ENCODE measurements at places on chromosomes 2 and 18.

DNA sequence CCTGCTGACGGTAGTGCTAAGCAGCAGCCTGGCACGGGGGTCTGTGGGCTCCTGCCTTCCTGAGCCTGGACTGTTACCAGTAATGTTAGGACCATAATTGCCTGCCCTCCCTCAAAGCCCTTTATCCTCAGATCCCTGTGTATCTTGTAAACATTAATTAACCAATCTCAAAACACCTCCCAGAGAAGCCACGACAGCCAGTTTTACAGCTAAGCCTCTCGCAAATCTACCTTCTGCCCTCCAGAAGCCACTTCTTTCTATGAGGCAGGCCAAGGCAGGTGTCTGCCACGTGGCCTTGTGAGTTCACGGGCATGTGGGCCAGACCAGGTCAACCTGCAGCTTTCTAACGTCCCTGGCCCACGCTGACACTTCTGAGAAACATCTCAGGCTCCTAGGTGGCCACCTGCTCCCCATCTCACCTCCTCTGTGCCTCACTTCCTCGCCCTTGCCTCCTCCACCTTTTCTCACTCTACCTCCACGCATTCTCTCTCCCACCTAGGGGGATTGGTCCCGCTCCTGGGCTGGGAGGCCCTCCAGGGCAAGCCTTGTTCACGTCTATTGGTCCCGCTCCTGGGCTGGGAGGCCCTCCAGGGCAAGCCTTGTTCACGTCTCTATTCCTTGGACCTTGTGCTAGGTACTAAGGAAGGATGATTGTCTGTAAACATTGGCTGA is 64.3 kb downstream of the EDAR start:
- no peak for DNase-seq

GRCh38 chr18:68725346-68725745 is 10.4 kb upstream of the TMX3 start:
- DNase-seq = no peak

DNA sequence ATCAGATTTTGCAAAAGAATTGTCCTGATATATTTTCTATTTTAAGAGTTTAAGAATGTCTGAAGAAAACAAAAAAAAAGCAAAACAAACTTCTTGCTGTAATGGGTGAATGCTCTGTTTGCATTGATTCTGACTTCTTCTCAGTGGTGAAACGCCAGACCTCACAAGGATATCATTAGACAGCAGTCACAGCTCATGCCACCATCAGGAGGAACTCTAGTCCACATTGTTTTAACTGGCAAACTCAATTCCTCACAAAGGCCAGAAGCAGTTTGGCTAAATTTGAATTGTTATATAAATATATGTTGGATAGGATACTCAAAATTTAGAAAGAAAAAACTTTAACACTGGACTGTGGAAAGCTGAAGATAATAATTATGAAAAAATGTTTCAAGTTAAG is 89.4 kb downstream of the DOK6 start:
- no peak for DNase-seq

DNA sequence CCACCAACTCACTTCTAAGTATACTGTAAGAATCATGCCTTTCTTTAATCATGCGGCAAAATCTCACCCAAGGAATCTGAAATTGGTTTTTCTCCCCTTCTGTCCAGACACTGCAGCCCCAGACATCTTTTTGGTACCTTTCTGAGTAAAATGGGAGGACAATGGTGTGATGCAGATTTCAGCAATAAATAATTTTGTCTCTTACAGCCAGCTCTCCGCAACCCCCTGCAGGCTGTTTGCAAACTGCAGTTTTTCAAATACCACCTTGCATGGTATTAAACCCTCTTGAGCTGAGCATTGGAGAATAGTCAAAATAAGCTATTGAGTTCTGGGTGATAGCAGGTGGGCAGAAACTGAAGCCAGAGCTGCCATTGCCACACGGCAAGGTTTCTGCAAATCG is 32.2 kb downstream of the GPR39 start:
- no peak for DNase-seq

GRCh38 chr2:174120346-174120745 is 128.0 kb downstream of the OLA1 start:
- no peak for DNase-seq

DNA sequence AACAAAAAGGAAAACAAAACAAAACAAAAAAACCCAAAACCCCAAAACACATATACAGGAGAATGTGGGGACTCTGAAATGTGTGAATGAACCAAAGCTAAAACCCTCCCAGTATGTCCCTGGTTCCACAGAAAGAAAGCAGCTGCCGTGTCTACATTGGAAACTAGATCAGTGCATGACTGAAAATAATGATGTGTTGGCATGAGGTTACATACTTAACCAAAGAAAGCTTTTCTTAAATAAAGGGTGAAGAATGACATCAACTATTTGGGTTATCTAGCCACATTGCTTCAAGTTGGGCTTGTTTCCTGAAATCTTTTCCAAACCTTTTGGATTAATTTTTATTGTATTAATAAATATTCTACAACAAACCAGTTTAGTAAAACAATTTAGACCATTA is 91.9 kb upstream of the FN1 start:
- DNase-seq = no peak

DNA sequence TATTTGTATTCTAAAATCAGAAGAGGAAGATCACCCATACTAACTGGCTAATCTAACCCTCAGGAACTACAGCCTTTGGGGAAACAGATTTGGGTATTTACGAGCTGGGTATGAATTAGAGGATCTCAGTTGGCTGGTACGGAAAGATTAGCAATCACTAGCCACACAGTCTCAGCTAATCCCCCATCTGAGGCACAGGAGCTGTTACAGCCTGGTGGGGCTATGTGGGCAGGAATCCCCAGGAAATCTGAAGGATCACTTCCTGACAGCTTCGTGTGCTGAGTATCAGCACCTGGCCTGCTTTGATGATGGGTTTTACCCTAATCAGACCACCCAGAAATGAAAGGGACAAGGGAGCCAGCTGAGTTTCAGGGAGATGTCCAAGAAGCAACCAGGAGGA is 206.3 kb downstream of the AFF3 start:
- no peak for DNase-seq

- no peak for DNase-seq
Measured at GRCh38 chr2:189782221-189782671, 1.9 kb downstream of the ORMDL1 start.

GRCh38 chr18:45227001-45227742 is 388.1 kb upstream of the SLC14A2 start:
- DNase-seq = no peak

- no peak for DNase-seq
Measured at GRCh38 chr18:79047556-79048244, 21.5 kb upstream of the ATP9B start.

DNA sequence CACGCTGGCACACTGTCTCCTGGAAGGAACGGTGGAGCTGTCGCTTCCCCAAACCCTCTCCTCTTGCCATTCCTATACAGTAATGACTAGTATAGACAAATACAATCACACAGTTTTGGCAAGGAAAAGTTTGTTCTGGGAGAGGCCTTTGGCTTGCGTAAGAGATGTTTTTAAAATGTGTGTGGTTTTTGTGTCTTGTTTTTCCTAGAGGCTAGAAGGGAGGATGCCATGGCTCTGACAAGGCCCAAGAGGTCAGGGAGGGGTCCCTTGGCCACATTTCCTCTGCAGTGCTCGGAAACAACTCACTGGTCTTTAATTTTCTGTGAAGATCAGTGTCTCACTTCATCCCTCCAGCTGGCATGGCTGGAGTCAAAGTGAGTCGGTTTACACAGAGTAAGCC is 195.9 kb downstream of the SH3RF3 start:
- DNase-seq = no peak

DNA sequence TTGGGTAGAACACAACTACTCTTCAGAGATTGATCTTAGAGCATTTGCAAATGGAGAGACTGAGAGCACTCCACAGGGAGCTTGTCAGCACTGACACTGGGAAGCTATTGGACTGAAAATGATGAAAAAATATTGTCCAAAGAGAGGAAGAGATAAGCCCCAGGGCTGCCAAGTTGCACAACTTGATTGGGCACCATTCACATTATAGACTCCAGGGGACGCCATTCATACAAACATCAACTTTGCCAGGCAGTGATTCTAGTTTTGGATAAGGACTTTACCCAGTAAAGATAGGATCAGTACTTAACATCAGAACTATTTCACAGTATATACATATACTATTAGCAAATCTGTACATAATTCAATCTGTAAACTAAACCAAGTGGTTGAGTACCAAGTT is 79.6 kb upstream of the MYCN start:
- DNase-seq = no peak

DNA sequence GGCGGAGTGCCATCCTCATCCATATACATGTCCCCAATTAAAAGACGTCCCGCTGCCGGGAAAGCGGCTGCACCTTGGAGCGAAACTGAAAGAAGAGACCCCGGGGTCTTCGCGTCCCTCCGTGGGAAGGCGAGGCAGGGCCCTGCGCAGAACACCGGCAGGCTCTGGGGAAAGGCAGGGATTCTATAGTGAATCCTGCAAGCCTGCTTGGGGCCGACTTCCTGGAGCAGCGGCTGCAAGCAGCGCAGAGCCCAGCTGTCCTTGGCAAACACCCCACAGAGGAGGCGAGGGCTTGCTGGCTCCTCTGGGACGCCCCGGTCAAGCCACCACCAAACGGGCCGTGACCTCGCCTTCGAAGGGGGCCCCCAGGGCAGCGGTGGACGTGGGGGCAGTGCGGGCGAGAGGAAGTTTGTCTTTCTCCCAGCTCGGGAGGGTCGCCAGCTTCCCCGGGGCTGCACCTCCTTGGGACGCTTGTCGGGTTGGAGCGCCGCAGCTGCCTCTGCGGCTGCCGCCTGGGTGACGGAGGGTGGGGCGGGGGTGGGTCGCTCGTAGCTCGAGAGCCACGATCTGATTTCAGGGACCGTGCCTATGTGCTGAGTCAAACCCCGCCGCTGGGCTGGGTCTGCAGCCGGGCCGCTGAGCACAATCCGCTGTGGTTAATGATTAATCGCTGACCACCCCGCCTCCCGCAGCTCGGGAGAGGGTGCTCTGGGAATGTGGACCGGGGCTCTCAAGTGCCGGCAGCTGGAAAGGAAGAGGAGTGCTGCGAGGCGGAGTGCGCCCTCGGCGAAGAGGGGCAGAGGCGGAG is 486 bp upstream of the GPR39 start:
- DNase-seq = no peak

DNA sequence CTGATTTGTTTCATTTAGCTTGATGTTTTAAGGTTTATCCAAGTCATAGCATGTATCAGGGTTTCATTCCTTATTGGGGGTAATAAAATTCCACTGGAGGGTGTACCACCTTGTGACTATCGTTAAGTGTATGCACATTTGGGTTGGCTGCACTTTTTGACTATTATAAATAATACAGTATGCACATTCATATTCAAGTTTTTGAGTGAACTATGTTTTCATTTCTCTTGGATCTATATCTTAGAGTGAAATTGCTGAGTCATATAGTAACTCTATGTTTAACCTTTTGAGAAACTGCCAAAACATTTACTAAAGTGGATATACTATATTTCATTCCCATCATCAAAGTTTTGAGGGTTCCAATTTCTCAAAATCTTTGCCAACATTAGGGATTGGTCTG is 952.7 kb downstream of the TDRD15 start:
- DNase-seq = no peak

DNA sequence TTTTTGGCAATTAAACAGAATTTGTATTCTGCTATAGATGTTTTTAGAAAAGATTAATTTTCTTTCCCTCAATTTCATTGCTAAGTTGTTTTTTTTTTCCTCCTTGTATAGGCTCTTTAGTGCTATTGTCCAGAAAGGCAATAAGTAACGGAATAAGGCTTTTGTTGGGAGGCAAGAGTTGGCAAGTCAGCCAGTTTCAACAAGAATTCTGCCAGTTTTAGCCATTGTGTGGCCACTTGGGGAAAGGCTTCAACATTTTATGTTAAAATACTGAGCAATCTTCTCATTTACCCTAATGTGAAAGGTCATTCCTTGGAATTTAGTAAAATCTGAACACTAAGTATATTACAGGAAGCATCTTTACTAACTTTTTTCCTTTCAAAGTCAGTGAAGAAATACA is 9.6 kb downstream of the CALCRL start:
- DNase-seq = no peak

DNA sequence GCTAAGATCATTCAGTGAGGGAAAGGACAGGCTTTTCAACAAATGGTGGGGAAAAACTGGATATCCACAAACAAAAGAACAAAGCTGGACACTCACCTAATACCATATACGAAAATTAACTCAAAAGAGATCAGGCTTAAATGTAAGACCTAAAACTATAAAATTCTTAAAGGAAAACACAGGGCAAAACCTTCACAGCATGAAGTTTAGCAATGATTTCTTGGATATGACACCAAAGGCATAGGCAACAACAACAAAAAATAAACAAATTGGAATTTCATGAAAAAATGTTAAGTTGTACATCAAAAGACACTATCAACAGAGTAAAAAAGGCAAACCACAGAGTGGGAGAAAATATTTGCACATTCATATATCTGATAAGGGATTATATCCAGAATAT is 28.3 kb downstream of the PIAS2 start:
- no peak for DNase-seq

- no peak for DNase-seq
Measured at GRCh38 chr2:235614176-235614860, 120.5 kb downstream of the AGAP1 start.

GRCh38 chr2:60780721-60781120 is 24.7 kb downstream of the PAPOLG start:
- DNase-seq = no peak

- no peak for DNase-seq
Measured at GRCh38 chr2:112572005-112572404, 12.4 kb upstream of the CHCHD5 start.

DNA sequence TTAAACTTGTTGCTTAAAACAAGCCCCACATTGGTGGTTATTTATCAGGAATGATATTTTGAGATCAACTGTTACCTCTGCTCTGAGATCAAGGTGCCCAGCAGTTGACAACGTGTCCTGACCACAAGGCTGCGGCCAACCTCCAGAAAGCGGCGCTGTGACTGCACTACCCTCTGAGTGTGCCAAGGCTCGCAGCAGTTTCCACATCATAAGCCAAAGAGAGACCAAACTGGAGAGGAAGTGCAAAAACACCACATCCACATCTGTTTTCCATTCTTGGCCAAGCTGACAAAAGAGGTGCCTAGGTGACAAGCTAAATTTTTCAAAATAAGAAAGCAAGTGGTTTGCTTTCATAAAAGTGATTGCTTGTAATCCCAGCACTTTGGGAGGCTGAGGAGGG is 410.8 kb upstream of the POU3F3 start:
- DNase-seq = no peak

- no peak for DNase-seq
Measured at GRCh38 chr18:34048423-34048822, 176.3 kb downstream of the NOL4 start.

DNA sequence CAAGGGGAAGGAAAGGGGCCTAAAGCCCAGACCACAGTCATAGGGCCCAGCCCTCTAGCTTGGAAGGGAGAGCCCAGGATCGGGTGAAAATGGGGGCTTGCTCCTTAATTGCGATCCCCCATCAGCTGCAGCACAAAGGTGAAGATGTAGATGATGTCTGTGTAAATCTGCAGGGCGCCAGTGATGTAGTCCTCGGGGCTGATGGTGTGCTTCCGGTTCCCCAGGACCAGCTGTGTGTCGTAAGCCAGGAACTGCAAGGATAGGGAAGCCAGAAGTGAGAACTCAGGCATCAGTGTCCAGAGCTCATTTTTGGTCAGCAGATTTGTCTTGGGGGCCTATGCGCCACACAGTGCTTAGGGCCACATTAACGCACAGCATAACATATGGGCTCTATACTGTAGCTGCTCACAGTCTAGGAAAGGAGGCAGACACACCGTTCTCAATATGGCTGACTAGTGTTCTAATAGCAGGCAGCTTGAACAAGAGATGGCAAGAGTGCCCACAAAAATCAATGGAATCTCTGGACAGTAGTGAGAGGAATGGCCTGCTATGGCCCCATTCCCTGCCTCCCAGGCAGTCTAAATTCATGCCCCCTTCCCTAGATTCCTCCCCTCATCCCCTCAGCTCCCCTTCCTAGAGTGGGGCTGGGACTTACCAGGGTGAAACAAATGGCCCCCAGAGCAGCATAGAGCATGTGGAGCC is 5.2 kb downstream of the PNKD start:
- DNase-seq = no peak

All from NCI-H2081 treated with DMSO at 0.1 percent for 48 hours (cell line).